ENCODE measurements at places on chromosomes 4 and X.

- peaks cover 22% of the 10 kb centered on the region for H3K36me3 ChIP-seq
- H3K4me3 ChIP-seq, result peak overlapping the region; percentile 84
- peaks cover 30% of the 10 kb centered on the region for H3K4me1 ChIP-seq
- no peak for DNase-seq
- H3K27ac ChIP-seq, result peak overlapping the region; percentile 46
Observed at GRCh38 chrX:153933748-153934147, 1.1 kb downstream of the NAA10 start.

DNA sequence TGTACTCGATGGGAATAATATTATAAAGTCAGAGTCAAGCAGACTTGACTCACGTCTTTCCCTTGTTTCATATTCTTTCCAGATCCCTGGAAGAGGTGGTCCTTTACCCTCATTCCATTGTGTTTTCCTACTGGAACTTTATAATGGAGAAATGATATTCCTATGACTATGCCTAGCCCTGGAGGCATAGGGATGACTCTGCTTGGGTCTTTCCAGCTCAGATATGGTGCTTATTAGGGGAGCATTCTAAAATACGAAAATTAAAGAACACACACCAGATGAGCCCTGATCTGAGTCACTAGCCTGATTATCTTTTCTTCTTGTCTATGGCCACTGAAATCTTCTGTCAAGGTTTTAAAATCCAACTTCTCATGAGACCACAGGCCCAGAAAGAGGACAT, 231.4 kb downstream of the ANKRD50 start:
- H3K27me3 ChIP-seq, result no peaks in the 10 kb centered on the region
- no peak overlapping the region for H3K27ac ChIP-seq
- H3K36me3 ChIP-seq, result no peaks in the 10 kb centered on the region

- H3K27ac ChIP-seq, result no peak overlapping the region
- no peaks in the 10 kb centered on the region for H3K27me3 ChIP-seq
- no peak for DNase-seq
Observed at GRCh38 chr4:183291070-183291469, 29.0 kb downstream of the CLDN22 start.

GRCh38 chrX:107630031-107630689, 1.9 kb downstream of the PRPS1 start:
- peak overlapping the region; percentile 53 for H3K4me3 ChIP-seq
- H3K27ac ChIP-seq, result no peak overlapping the region
- peaks cover 31% of the 10 kb centered on the region for H3K4me1 ChIP-seq
- DNase-seq, result no peak
- peaks cover 4% of the 10 kb centered on the region for H3K36me3 ChIP-seq
